NCI-H524 (cell line): ENCODE measurements at places on chromosomes 12 and 14.
A peak's percentile ranks its signal among the peaks of the same experiment; 100 is the strongest.

GRCh38 chr12:124667506-124668326 lies 100.3 kb upstream of the NCOR2 start:
- no peak for DNase-seq

DNA sequence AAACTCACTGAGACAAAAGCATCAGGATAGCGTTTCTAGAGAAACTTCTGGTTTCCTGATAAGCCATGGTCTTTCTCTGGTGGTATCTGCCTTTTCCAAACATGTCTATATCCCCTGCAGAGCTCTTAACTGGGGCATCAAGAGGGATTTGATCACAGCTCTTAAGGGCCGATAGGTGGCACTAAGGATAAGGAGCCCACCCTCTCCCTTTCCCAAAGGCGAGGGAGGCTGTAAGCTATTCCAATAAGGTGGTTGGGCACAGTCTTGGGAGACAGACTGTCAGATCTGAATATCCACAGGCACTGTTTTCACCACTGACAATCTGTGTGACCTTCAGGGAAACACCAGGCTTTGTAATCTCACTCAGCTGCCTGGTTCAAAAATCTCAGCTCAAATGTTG lies 206.0 kb downstream of the ADGRD1 start:
- peak; percentile 12 for DNase-seq

DNA sequence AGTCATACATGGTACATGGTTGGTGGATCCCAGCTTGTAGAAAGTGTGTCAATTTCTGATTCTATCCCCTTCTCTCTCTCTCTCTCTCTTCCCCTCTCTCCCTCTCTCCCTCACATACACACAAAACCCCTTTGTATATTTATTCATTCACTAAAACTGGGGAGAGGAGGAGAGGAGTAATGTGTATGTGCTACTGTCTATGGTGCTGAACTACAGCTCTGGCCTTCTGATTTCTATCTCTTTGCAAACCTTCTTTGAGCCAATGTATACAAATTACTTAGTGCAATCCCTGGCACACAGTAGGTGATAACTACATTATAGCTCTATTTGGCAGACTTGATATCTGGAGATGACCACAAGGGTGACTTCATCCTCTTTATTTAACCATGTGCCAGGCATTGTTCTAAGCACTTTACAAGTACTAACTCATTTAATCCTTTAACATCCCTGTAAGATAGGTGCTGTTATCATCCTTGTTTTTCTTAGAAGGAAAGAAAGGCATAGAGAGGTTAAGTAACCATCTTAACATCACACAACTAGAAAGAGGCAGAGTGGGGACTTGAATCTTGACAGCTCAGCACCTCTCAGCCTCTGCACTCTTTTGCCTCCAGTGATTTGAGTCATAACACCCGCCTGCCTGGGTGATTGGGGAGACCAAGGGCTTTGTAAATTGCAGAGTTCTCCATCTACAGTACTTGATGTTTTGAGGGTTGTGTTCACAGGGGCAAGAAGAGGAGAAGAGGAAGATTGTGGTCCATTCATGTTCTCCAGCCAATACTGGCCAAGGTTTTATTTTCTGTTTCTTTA lies 21.3 kb downstream of the RPH3A start:
- no peak for DNase-seq

- DNase-seq: no peak
Measured at GRCh38 chr12:132858718-132859266, 28.6 kb downstream of the CHFR start.

DNA sequence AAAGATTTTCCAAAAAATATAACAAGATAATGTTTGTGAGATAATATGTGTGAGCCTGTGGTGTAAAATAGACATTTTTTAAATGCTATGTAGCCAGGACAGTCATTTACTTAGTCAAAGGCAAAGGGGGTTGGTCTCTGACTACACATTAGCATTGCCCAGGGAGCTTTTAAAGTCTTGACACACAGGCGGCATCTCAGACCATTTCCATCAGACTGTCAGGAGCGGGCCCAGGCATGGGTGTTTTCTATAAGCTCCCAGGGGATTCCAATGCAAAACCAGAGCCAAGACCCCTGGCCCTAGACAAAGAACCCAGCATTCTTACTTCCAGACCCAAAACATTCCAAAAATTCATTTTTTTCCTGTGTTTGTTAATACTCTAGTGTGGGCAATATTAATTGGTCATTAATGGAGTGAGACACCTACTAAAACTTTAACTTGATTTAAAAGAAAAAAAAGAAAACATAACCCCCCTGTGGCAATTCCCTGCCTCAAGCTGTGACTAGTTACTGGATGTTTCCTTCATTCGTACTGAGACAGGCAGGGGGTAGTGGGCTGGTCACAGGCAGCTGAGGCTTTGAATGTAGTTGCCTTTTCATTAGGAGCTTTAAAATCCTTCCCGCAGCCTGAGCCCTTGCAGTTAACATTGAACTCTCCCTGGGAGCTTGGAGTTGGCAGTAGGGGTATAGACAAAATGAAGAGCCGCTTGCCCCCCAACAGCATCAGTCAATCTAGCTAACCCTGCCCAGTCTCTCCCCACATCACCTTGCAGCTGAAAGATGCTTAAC lies 103.7 kb downstream of the CMKLR1 start:
- no peak for DNase-seq
